ENCODE measurements at places on chromosomes 3 and 15. TPM values are rescaled to one million over a fixed set of nuclear protein-coding genes. Genes with fewer than 3 reads are reported as not detected.

CFAP92 gene
- total RNA-seq = 8.8 TPM

GRCh38 chr3:152444029-152444641, 175.4 kb downstream of the MBNL1 start:
- H3K4me1 ChIP-seq = peaks cover 20% of the 10 kb centered on the region
- no peaks in the 10 kb centered on the region for H3K27me3 ChIP-seq

DNA sequence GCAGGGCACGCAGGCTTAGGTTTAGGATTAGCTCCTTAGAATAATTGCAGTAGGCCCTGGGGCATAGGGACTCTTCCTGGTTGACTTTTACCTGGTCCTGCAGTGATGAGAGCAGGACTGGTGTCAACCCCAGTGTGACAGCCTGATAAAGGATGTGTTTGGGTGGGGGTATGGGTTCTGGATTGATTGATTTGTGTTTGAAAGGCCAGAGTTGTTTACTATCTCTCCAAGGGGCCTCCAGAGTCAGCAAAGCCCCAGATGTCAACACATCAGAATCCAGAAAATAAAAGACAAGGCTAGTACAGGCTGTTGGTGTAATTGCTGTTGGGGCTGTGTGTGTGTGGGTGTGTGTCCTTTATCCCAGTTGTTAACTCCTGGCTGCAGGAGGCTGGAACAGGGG, 122.3 kb downstream of the CHRNA7 start:
- DNase-seq = no peak
- H3K27ac ChIP-seq = peak overlapping the region; percentile 78
- H3K4me1 ChIP-seq = peaks cover 5% of the 10 kb centered on the region
- no peaks in the 10 kb centered on the region for H3K36me3 ChIP-seq

GRCh38 chr3:107025961-107026360, 351.3 kb upstream of the CCDC54 start:
- H3K27me3 ChIP-seq = no peaks in the 10 kb centered on the region
- DNase-seq = no peak
- H3K36me3 ChIP-seq = no peaks in the 10 kb centered on the region
- H3K4me3 ChIP-seq = no peak overlapping the region
